Activated T-cell treated with anti-CD3 and anti-CD28 coated beads for 1 hour (primary cell): ENCODE measurements at places on chromosomes 11 and 22.

DNA sequence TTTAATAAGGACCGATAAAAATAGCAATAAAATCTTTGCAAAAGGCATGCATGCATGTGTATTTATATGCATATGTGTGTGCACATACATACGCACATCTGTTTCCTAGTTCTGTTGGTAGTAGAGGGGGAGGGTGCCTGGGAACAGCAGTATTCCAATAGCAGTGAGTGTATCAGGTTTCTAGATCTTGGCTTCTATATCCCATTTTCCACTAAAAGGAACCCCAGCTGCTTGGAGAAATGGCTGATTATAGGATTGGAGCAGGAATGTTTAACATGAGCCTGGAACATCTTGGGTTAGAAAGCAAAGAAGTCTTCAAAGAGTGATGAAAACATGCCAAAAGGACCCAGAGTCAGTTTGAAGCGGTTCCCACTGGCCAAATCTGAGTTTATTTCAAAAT is 21.0 kb downstream of the TNRC6B start:
- no peak for DNase-seq

GRCh38 chr22:25923914-25924313 is 181.9 kb downstream of the MYO18B start:
- DNase-seq: no peak

DNA sequence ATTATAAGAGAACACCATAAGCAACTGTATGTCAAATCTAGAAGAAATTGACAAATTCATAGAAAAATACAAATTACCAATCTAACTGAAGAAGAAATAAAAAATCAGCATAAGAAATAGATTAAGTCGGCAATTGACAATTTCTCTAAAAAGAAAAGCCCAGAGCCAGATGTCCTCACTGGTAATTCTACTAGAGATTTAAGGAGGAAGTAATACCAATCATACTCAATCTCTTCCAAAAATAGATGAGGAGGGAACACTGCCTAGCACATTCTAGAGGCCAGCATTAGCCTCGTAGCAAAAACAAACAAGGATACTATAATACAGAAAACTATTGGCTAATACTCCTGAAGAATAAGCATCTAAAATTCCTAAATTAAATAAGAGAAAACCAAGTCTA is 40.4 kb upstream of the IGLL5 start:
- DNase-seq: no peak

- no peak for DNase-seq
Measured at GRCh38 chr11:118797510-118797909, 6.5 kb upstream of the DDX6 start.

DNA sequence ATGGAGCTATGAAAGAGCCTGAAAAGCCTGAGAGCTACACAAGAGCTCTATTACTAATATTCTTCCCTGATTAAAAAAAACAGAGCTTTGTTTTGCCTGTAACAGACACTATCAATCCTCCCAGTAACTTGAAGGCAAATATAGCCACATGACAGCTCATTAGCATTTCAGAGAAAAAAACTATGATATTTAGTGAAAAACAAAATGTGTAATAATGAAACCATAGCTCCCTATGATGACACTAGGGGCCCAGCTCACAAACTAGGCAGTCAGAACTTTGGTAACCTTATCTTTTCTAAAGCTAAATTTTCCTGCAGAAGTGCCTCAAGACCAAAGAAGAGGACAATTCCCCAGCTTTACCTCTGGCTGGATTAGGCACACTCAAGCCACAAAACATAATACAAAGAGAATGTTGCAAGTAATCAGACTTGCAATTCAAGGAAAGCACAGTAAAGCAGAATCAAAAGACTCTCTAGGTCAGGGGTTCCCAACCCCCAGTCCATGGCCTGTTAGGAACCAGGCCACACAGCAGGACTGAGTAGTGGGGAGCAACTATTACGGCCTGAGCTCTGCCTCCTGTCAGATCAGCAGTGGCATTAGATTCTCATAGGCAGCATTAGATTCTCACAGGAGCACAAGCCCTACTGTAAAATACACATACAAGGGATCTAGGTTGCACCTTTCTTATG is 53.3 kb downstream of the MRTFA start:
- DNase-seq: no peak

GRCh38 chr11:100867606-100868005 is 180.5 kb downstream of the ARHGAP42 start:
- DNase-seq: no peak

- DNase-seq: no peak
Measured at GRCh38 chr11:61297746-61298145, 2.6 kb upstream of the VWCE start.

DNA sequence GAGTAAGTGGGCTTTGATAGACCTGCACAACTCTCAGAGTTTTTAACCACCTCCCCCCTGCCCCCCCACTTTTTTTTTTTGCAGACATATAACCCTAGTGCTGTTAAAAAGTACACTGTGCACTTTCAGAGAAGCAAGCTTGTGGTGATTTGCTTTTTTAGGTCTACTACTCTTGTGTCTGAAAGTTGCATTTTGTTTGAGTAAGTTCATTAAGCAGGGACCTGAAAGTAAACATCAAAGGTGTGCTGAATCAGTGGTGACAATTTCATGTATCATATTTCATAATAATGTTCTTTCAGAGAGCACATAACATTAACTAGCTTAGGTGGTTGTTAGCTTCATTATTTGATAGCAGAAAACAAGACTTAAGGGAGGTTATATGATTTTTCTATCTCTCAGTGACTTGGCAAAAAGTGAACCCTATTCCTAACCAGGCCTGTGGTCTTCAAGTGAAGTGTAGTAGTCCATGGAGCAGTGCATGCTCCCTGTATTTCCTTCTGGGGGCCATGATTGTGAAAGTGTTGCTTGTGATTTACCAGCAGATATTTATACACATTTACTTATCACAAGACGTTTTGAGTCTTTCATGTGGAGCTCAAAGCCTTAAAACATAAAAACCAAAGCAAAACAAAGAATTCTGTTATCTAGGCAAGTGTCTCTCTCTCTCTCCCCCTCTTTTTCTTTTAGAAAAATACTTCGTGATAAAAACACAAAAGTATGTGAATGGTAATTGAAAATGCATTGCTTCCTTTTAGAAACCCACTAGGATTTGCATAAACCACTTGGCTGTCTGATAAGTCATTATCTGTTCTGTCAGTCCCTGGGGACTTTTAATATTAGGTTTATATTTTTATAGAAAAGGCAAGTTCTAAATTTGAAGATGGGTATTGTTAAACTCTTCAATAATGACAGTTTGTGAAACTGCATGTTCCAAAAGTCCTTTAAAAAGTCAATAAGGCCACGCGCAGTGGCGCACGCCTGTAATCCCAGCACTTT is 7.5 kb upstream of the RAG2 start:
- no peak for DNase-seq

- DNase-seq: no peak
Measured at GRCh38 chr11:105718641-105719040, 108.8 kb downstream of the GRIA4 start.

- no peak for DNase-seq
Measured at GRCh38 chr11:13054278-13054677, 45.2 kb downstream of the RASSF10 start.

DNA sequence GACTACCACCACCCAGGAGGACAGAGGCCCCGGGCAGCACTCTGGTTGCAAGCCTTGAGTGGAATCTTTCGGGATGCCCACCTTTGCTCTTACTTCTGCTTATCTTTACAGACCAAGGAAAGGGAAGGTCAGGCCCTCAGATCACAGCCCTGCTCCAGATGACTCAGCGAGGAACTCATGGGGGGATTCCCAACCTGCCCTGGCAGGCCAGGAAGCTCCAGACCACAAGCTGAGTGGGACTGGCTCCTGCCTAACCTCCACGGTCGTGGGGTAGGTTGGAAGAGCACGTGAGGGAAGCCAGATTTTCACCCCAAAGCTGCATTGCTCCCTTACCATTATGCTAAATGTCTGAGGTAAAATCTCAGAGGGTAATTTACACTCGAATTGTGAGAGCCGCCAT is 11.8 kb downstream of the TBC1D10A start:
- no peak for DNase-seq

DNA sequence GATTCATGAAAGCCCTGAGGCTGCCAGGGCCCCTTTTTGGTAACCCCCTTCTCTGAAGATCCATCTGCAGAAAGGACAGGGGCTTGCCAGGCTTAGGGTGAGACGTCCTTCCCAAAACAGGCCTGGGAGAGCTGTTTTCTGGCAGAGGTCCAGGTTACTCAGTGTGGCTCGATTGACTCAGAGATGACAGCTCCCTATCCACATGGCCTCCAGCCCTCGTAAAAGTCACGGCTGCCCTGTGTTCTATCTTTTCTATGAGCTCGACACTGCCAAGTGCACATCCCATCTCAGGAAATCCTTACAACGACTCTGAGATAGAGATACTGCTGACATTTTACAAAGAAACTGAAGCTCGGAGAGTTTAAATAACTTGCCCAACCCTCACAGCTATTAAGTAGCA is 20.4 kb downstream of the ADAMTS8 start:
- no peak for DNase-seq

DNA sequence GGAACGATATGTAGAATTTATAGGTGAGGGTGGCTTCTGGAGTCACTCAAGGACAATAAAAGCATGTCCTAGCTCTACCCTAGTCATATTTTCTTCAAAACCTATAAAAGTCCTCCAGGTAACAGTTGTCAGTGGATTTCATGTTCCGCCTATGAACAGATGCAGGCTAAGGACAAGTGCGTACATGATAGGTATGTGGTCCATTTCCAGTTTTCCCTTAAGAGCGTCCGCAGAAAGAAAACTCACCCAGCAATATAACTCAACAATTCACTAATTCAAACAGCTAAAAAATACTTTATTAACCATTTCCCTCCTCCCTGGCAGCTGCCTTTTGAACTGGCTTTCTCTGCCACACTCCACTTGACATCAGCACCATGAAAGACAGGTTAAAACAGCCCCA is 50.2 kb upstream of the CCDC34 start:
- no peak for DNase-seq

DNA sequence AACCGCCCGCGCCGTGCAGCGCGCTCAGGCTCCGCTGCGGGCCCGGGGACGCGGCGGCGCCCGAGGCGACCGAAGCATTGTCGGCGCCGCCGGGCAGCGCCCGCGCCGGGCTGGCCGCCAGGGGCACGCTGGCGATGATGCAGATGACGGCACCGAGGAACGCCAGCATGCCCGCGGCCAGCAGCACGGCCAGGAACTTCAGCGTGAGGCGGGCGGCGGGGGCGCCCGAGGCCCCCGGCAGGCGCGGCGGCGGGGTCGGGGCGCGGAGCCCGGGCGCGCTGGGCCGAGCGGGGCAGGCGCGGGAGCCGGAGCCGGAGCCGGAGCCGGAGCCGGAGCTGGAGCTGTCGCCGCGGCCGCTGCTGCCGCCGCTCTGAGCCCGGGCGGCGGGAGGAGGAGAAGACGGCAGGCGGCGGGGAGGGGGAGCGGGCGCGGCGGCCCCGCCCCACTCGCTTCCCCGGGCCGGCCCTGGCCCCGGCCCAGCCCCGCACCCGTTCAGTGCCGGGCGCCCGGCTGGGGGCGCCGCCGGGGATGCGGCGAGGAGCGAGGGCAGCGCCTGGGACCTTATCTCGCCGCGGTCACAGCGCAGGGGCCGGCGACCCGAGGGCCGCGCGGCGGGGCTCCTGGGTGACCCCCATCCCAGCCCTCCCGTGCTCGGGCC is at the start of gene NPTXR:
Gene NPTXR (minus strand): TSS at position 372 of the 658 bp plus-strand sequence.
- DNase-seq: peak; percentile 24

DNA sequence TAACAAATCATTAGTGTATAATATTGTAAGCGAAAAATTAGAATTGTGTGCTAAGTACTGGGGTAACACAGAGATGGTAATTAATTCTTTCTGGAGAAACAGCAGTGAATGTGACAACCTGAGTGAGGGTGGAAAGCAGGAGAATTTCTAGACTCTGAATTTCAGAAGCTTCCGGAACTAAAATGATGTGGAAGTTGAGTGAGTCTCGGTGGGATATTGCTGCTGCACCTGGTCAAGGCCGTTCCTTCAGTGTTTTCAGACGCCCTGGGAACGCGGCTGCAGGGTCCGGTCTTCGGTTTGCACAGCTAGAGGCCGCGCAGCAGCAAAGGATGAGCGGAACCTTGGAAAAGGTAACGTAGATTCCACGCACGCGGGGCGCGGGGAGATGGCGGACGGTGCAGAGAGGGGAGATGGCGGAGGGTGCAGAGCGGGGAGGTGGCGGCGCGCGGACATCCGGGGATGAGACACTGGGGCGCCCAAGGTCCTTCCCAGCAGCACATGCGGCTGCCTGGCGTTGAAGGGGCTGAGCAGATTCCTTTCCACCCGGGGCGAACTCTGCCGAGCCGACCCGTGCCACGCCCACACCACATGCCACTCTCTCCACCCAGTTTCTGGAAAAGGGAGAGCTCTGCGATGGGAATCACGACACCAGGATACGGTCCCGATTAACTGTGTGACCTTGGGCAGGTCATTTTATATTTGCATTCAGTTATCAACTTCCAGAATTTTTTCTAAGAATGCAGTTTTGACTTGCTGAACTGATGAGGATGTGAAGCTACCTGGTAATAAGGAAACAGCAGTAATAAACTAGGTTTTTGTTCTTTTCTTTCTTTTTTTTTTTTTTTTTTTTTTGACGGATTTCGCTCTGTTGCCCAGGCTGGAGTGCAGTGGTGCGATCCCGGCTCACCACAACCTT is at the start of gene MRPL48:
Gene MRPL48 (plus strand): TSS at position 232 of the 916 bp plus-strand sequence. CDS start 98 bp downstream, at position 330.
- DNase-seq: peak; percentile 75

DNA sequence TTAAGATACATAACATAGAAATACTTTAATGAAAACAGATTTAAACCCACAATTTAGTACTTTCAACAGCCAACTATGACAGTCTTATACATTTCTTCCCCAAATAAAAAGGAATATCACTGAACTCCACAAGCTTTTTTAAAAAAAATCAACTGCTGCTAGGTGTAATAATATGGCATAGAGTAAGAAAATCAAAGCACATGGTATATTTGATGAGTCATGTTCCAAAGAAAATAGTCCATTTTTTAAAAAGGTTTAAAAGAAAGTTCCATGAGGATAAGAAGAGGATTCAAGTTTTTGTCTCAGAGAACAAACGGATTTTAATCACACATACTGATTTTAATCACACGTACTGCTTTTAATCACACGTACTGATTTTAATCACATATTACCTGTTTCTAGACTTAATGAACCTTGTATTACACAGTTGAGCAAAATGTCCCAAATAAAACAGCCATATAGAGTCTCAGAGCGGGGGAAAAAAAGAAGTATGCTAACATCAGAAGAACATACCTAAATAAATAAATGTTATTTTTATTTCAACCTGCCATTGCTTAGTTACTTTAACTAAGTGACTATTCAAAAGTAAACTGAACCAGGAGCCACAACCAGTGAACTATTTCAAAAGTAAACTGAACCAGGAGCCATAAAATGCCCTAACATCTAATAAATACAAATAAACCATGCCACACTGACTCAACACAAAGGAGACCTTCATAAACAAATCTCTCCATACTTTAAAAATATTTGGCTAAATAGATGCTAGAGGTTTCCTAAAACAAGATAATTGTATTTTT is 198.4 kb downstream of the SBF2 start:
- no peak for DNase-seq

GRCh38 chr11:78420255-78420764 is 2.7 kb upstream of the GAB2 start:
- peak; percentile 36 for DNase-seq

- DNase-seq: no peak
Measured at GRCh38 chr11:44304091-44305025, 5.6 kb downstream of the ALX4 start.
